GM19239 (cell line): ENCODE measurements at places on chromosomes 7 and 10.

DNA sequence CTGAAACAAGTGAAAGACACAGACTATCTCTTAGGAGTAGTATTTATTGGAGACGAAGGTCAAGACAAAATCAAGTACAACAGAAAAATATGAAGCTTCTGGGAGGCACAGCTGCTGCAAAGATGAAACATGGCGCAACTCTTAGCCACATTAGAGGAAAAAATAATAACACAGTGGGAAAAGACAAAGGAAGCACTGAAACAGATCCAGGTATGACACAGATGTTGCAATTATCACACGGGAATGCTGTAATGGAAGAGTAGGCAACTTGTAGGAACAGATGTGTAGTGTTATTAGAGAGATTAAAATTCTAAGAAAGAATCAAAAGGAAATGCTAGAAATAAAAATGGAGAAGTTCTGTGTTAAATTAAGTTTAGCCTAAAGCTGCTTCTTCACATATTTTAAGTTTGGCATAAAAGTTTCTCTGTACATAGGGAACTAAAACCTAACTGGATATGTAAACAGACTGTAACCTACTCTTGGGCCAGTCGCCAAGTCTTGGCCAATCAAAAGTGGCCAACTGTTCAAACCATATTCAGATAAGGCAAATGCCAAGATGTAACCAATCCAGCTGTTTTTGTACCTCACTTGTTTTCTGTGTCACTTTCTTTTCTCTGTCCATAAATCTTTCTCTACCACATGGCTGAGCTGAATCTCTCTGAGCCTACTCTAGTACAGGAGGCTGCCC lies 1132.0 kb upstream of the LRRTM3 start:
- DNase-seq, result no peak

DNA sequence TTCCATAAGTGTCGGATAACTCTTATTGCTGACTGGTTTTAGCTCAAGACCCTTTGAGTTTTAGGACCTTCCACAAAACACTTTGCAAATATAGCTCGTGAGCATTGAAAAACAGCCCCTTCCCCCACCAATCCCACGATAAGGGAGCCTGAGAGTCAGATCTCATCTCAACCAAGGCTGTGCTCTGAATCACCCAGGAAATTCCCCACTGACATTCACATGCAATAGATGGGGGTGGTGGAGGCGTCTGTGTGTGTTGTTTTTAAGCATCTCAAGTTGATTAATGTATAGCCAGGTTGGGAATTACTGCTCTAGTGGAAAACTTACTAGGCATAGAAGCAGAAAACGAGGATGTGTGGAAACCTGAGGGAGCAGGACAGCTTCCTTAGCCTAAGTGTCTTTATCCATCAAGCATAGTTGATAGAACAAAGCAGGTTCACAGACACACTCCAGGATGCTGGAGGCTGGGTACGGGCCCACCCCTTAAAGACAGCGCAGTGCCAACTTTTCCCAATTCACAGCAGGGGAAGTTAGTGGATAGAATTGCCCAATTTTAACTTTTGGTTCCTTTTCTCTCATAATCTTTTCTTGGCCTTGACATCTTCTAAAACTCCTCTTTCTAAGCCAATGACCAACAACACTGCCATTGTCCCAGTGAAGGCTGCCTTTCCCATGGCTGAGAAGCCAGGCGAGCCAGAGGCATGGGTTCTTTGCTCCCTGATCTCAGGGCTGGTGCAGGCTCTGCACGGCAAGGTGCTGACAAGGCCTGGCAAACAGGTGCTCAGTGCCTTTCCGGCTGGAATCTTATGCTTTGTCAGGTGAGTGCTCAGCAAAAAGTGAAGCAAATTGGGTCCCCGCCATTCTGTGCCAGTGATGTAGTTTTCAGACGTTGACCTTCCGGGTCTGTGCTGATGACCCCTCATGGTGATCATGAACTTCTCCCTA lies 98.5 kb upstream of the INSIG1 start:
- no peak for DNase-seq

GRCh38 chr10:4511509-4511908 lies 314.5 kb upstream of the AKR1E2 start:
- no peak for DNase-seq

DNA sequence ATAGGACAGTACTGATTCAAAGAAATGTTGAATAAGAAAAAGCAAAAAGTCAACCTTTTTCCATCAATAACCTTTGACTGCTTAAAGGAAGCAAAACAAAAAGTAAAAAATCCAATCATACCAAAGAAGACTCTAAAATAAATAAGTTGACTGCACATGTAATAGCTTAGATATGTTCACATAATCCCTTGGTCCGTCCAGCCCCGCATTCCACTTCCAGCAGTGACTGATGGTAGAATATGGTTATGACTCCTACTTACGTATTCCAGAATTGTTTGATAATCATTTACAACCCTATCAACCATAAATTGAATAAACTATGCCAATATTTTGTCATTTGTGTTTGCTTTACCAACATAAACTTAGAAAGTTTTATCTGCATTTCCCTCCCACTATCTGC lies 77.9 kb downstream of the CTNNA3 start:
- DNase-seq, result no peak

GRCh38 chr10:100522945-100523344 lies 3.3 kb upstream of the SEC31B start:
- DNase-seq, result no peak
